ENCODE measurements at places on chromosomes 16 and 17. TPM values are rescaled to one million over a fixed set of nuclear protein-coding genes. Genes with fewer than 3 reads are reported as not detected.

SIAH1 gene
- 15.2 TPM for total RNA-seq

GPRC5B gene
- total RNA-seq, result 27.7 TPM

GSE1 gene
- total RNA-seq, result 76.5 TPM

HOXB13 gene
- total RNA-seq, result not detected

EVI2B gene
- total RNA-seq, result 0.99 TPM

USP10 gene
- 32.3 TPM for total RNA-seq

GGA2 gene
- 64.6 TPM for total RNA-seq

KRTAP4-9 gene
- total RNA-seq, result not detected

SSTR5 gene
- not detected for total RNA-seq

MC1R gene
- total RNA-seq, result 3.6 TPM

GRB7 gene
- 25.4 TPM for total RNA-seq

KRTAP9-4 gene
- total RNA-seq, result not detected

AANAT gene
- not detected for total RNA-seq

SEZ6 gene
- total RNA-seq, result not detected

ADAD2 gene
- 4.0 TPM for total RNA-seq

SLC6A2 gene
- total RNA-seq, result not detected

CLDN7 gene
- 92.3 TPM for total RNA-seq

ALOXE3 gene
- not detected for total RNA-seq

NUTF2 gene
- 39.2 TPM for total RNA-seq

MYL4 gene
- total RNA-seq, result not detected

ARHGDIG gene
- total RNA-seq, result 102 TPM

RPGRIP1L gene
- 2.9 TPM for total RNA-seq

RUNDC3A gene
- total RNA-seq, result 2.6 TPM

CORO6 gene
- total RNA-seq, result 5.6 TPM

ZNF469 gene
- 1.0 TPM for total RNA-seq

KRT28 gene
- total RNA-seq, result not detected

VAMP2 gene
- 26.4 TPM for total RNA-seq

GLG1 gene
- total RNA-seq, result 103 TPM

C16orf89 gene
- 2.6 TPM for total RNA-seq

EFCAB3 gene
- total RNA-seq, result not detected

CIITA gene
- total RNA-seq, result 6.6 TPM

FMNL1 gene
- 4.0 TPM for total RNA-seq

RNF222 gene
- not detected for total RNA-seq

SCIMP gene
- 2.1 TPM for total RNA-seq

KLHL10 gene
- total RNA-seq, result not detected

MT1M gene
- total RNA-seq, result 112 TPM

FOXN1 gene
- total RNA-seq, result not detected

C1QTNF8 gene
- not detected for total RNA-seq

SEZ6L2 gene
- total RNA-seq, result 28.3 TPM

KRT34 gene
- not detected for total RNA-seq

TMEM11 gene
- 22.4 TPM for total RNA-seq

LCAT gene
- 7.5 TPM for total RNA-seq

All from body of pancreas (tissue), 4 donors.